Stimulated activated CD8-positive, alpha-beta memory T cell treated with anti-CD3 and anti-CD28 coated beads, Interleukin-4, amount 100 ng/mL, for 4 hours (primary cell): ENCODE measurements at places on chromosomes 7 and 10.

DNA sequence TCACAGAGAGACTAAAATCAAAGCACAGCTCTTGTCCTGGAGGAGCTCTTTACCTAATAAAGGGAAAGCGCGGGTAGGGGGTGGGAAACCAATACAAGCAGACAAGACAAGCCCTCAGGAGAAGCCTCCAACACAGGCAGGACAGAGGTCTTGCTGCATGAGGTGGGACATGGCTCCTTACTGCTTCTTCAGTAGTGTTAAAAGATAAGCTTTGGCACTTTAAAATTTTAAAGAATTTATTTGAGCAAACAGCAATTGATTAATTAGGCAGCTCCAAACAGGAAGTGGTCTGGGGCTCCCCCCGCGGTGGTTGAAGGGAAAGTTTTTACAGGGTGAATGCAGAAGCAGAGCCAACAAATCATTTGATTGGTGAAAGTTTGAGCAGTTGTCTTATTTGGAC lies 50.3 kb upstream of the MACC1 start:
- no peak for DNase-seq

GRCh38 chr10:47354165-47354564 lies 6.0 kb downstream of the RBP3 start:
- no peak for DNase-seq

DNA sequence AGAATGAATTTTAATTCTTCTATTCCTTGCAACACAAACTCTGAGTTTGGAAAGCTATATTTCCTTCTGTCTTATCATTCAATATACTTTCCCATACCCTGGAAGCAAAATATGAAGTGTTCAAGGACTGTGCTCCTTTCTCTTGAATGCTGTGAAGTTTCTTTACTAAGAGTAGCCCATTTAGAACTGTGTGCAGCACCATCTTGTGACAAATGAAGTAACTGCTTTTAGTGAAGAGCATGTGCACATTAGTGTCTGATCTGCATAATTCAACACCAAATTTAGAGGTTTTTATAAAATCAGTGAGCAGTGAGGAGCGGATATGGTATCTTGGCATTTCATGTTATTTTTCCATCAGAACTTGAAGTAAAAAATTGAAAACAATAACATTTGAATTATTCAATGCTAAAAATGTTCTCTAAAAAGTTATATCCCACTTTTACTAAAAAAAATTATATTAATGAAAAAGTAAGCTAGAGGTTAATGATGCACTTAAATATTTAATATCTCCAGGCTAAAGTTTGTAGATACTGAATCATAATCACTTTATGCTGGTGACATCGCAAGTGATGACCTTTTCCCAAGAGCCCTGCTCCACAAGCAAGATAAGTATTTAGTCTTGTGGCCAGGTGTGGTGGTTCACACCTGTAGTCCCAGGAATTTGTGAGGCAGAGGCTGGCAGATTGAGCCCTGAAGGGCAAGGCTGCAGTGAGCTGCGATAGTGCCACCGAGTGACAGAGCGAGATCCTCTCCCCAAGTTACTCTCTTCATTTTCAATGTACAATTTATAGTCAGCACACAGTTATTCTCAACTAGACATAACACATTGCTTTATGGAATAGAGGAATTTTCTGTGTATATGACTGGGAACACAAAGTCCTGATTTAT lies 108.8 kb upstream of the PCLO start:
- no peak for DNase-seq

DNA sequence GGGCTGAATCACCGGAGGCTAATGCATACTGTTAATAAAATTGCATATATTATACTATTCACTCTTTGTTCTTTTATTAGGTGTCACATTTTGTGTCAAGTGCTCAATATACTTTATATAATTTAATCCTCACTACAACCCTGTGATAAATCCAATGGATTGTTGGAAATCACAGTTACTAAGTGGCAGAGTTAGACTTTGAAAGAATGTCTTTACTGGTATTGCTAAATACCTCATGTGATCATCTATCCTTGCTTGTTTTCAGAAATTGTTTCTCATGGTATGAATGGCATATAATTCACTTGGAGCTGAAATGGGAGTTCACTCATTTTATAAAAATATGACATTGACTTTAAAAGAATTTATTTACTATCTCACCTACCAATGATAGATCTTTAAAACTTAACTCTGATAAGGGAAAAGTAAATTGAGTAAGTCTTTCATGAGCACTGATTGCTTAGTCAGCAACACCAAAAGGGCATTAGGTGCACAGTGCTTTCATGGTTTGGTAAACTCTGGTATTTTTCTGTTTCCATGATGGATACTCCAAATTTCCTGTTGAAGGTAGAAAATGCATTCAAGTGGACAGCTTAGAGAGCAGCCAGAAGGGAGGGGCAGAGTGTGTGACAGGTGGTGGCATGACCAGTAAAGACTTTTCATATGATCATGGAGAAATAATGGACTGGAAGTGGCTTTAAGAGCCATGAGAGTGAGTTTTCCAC lies 22.6 kb downstream of the ENKUR start:
- no peak for DNase-seq

GRCh38 chr10:5040010-5040673 lies 36.5 kb upstream of the AKR1C2 start:
- no peak for DNase-seq

DNA sequence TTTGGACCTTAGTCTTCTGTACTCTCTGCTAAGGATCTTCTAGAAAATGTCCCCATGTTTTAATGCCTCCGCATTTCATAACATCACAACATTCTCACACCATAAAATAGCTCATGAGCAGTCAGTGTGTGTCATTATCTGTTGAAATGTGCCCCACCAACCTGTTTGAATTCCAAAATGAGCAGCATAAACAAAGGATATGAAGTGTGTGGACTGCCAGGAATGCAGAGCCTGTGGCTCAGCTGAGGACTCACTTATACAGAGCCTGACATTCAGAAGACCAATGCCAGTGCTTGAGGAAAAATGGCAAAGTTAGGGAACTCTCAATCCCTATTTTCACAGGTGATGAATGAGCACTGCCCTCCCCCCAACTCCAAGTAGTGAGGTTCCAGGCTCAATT lies 621.4 kb downstream of the POM121L12 start:
- DNase-seq, result no peak

DNA sequence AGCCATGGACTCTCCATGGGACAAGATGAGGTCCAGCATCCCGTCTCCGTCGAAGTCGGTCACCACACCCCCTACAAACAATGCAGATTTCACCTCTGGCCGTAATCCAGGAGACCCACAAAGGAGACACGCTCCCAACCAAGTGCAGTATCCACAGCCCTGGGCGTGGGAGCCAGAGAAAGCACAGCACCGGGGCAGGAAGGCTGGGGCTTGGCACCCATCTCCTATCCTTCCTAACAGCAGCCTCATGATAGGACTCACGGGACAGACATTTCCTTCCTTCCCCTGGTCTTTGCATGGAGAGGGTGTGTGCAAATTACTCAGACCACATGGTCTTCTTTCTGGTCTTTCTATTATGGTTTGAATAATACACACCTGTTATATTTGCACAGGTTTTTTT lies 46.3 kb downstream of the GOLGA7B start:
- no peak for DNase-seq

DNA sequence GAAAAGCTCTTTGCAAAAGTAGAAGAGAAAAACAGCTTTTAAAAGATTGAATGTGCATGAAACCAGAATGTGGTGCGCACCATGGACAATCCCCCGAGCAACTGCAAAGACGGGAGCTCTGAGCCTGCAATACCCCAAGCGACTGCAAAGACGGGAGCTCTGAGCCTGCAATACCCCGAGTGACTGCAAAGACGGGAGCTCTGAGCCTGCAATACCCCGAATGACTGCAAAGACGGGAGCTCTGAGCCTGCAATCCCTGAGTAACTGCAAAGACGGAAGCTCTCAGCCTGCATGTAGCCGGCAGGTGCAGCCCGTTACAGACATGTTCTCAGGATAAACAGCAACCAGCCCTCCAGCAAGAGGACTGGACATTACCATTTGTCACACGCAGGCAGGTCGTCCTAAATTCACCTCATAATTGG lies 6.2 kb downstream of the ZNF775 start:
- DNase-seq, result no peak

DNA sequence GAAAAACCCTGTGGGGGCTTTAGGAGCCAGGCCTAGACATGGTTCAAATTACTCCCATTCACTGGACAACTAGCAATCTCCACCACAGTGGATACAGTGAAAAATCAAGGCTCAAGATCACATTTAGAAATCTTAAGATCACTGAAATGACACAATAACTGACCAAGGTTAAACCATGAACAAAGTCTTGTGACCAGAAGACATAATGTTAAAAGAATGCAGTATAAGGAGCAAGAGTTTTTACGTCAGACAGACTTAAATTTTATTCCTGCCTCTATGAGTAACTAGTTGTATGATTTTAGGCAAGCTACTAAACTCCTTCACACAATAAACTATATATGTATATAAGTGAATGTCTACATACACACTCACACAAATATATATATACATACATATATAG lies 68.5 kb downstream of the MICU1 start:
- DNase-seq, result no peak

DNA sequence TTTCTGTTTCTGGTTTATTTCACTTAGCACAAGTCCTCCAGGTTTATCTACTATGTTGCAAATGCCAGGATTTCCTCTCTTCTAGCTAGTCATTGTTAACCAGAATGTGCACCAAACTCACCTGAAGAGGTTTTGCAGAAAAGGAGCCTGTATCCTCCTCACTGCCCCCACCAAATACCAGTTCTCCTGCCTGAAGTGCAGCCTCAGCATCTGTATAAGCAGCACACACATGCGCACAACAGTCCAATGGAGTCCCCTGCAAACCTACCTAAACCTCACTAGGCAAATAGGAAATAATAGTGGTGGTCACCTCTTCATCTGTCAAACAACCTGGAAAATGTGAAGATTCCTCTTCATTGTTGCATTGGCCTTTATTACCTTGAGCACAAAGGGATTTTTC lies 237.8 kb downstream of the PAXIP1 start:
- no peak for DNase-seq

DNA sequence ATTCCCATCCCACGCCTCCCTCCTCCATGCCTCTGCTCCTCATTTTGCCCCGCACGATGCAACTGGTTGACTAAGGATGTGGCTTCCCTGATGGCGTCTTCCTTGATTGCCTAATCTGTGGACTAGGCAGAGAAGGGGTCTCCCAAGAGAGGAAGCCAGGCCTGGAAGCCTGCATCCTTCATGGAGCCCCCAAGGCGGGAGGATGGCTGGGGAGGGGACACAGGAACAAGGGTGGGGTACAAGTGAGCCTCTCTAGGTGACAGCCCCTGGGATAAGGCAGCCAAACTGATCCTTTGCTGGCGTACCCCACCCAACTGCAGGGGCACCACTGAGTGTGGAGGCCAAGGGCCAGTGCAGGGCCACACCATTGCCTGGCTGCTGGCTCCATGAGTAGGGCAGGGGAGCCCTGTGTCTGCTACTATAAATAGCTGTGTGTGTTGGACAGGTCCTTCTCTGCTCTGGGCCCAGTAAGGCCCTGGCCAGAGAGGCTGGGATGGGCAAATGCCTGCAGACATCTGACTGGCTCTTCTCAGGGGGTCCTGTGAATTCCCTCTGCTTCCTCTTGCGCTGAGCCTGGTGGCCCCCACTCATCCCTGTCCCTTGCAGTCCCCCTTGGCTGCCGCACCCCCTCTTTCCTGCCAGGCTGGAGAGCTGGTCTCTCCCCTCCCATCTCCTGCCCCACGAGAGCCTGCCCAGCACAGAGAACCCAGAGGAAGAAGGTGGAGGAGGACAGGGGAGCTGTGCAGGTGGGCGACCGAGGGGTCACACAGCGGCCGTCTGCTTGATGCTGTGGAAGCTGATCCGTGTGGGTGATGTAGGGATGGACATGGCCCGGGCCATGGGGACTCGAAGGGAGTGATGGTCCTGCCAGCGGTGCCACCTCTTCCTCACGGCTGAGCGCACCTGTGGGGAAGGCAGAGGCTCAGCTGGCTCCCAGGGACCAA lies 29.3 kb downstream of the CRHR2 start:
- no peak for DNase-seq

GRCh38 chr10:4212111-4212630 lies 427.2 kb upstream of the KLF6 start:
- DNase-seq, result no peak

- DNase-seq, result no peak
Observed at GRCh38 chr7:38284553-38284952, 11.1 kb upstream of the TARP start.

GRCh38 chr7:140029072-140029471 lies 33.7 kb downstream of the PARP12 start:
- DNase-seq, result no peak
